ENCODE measurements at places on chromosomes 12 and 14. TPM values are rescaled to one million over a fixed set of nuclear protein-coding genes. Genes with fewer than 3 reads are reported as not detected.

KRT77 gene
- not detected for total RNA-seq

TAS2R20 gene
- 7.9 TPM for total RNA-seq

SENP1 gene
- total RNA-seq = 30.2 TPM

PIWIL1 gene
- total RNA-seq = not detected

- peak overlapping the region; percentile 76 for H3K27ac ChIP-seq
- no peak overlapping the region for H3K4me3 ChIP-seq
- H3K27me3 ChIP-seq = no peaks in the 10 kb centered on the region
- no peaks in the 10 kb centered on the region for H3K36me3 ChIP-seq
Measured at GRCh38 chr14:72714871-72715214, 179.1 kb downstream of the DPF3 start.

DNA sequence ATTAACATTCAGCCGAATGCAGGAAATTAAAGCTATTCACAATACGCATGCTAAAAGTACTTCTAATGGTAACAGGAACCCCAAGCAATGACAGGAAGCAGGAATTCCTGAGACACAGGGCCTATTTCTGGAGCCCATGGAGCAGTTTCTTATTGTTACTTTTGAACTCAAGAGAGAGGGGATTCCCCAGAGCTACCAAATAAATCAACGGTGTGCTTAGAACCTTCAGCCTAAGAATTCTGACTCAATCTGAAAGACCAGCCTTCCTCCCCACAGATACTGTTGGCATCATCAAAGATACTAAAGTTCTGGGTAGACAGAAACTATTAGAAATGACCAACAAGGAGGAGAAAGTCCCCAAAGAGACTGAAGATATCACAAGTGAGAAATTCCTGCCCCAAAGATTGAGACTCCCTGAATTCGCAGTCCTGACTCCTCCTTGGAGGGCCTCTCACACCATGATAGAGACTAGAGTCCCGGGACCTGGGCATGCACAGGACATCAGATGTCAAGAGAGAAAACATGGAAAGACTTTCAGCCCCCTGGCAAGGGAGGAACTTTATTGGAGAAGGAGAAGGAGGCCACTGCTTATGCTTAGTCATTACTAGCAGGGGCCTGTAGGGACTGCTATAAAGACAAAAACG lies 32.7 kb downstream of the RTRAF start:
- no peaks in the 10 kb centered on the region for H3K4me1 ChIP-seq
- H3K4me3 ChIP-seq = no peak overlapping the region
- DNase-seq = no peak
- no peaks in the 10 kb centered on the region for H3K36me3 ChIP-seq
- H3K27me3 ChIP-seq = no peaks in the 10 kb centered on the region

DNA sequence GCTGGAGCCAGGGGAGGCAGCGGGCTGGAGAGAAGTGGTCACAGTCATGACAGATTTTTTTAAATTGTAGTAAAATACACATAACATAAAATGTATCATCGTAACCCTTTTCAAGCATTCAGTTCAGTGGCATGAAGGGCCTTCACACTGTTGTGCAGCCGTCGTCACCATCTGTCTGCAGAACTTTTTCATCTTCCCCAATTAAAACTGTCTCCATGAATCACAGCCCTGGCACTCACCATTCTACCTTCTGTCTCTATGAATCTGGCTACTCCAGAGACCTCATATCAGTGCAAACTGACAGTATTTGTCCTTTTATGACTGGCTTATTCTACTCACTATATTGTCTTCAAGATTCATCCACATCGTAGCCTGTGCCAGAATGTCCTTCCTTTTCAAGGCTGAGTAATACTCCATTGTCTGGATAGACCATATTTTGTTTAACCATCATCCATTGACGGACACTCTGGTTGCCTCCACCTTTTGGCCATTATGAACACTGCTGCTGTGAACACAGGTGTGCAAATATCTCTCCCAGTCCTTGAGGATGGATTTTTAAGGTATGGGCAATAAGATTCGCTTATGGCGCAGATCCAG lies 91.5 kb upstream of the NCOR2 start:
- H3K36me3 ChIP-seq = no peaks in the 10 kb centered on the region
- H3K4me3 ChIP-seq = no peak overlapping the region
- no peak overlapping the region for H3K27ac ChIP-seq
- no peaks in the 10 kb centered on the region for H3K27me3 ChIP-seq

GRCh38 chr12:101297661-101298060 lies 17.8 kb downstream of the UTP20 start:
- no peaks in the 10 kb centered on the region for H3K27me3 ChIP-seq
- no peak for DNase-seq
- peak overlapping the region; percentile 85 for H3K27ac ChIP-seq
- H3K4me1 ChIP-seq = no peaks in the 10 kb centered on the region

DNA sequence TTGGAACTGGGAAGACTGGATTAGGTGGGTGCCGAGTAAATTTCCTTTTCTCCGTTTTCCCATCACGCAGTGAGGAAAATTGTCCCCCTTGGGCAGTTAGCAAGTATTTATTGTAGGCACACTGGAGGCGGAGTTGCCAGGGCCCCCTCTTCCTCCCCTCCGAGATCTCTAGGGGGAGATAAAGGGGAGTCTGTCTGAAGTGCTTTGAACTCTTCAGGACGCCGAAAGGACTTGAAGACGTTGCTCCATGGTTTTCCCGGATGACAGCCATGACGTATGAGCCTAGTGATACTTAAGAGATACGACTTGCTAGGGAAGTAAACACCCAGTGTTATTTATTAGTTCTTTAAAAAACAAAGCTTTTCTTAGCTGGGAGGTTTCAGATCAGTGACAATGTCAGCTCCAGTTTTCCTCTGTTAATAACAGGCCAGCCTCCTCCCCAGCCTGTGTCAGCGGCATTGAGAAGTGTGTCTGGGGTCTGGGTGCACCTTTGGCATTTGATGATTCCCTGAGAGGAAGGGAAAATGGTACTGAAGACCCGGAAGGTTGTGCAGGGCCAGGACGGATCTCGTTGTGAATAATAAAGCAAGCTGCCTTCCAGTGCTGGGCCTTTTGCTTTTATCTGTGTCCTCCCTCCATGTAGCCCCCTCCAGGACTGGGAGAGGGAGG lies 78.7 kb downstream of the TSPAN9 start:
- H3K27me3 ChIP-seq = no peaks in the 10 kb centered on the region
- no peak overlapping the region for H3K4me3 ChIP-seq

GRCh38 chr12:41339784-41340183 lies 151.7 kb downstream of the PDZRN4 start:
- no peaks in the 10 kb centered on the region for H3K36me3 ChIP-seq
- H3K27me3 ChIP-seq = no peaks in the 10 kb centered on the region
- H3K27ac ChIP-seq = no peak overlapping the region
- DNase-seq = no peak
- no peak overlapping the region for H3K4me3 ChIP-seq

DNA sequence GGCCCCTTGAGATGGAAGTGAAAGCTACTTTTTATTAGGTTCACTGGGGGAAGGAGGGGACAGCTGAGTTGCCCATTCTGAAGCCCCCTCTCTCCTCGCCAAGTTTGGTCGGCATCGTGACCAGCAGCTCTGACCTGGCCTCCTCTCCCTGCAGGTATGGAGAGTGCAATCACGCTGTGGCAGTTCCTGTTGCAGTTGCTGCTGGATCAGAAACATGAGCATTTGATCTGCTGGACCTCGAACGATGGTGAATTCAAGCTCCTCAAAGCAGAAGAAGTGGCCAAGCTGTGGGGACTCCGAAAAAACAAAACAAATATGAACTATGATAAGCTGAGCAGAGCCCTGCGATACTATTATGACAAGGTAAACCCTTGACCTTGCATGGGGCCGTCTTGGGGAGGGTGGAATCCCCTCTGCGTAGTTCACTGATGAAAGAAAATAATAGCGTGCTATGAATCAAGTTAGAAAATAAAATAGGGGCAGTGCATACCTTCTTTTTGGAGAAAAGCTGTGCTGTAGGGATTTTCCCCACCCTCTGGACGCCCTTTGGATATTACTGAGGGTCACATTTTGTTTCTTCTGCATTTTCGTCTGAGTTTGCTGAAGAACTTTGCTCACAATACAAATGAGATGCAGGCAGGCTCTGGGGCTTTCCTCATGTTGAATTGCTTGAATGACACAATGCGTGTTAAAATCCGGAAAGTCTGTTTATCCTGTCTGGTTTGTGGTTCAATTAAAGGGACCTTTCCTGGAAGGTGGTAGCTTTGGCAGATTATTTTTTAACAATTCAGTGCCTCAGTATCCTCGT lies 29.4 kb downstream of the ELK3 start:
- H3K4me3 ChIP-seq = no peak overlapping the region
- no peak overlapping the region for H3K27ac ChIP-seq
- no peak for DNase-seq
- H3K27me3 ChIP-seq = no peaks in the 10 kb centered on the region
- H3K4me1 ChIP-seq = peaks cover 7% of the 10 kb centered on the region
- no peaks in the 10 kb centered on the region for H3K36me3 ChIP-seq

DNA sequence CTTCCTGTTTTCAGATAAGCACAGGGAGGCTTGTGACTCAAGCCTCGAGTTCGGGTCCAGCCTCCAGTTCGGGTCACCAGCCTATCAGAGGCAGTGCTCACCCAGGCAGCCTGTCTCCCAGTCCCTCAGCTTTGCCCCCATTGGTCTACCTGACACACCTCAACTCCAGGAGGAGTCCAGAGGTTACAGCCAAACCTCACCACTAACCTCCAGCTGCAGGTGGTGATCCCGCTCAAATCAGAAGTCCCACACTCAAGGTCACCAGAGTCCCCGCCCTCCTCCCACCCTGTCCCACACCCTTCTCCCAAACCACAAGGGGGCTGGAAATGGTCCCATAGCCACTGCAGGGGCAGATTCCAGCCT lies 42.1 kb downstream of the KDM2B start:
- no peaks in the 10 kb centered on the region for H3K27me3 ChIP-seq
- no peak overlapping the region for H3K27ac ChIP-seq
- DNase-seq = no peak
- no peak overlapping the region for H3K4me3 ChIP-seq
- H3K36me3 ChIP-seq = no peaks in the 10 kb centered on the region

DNA sequence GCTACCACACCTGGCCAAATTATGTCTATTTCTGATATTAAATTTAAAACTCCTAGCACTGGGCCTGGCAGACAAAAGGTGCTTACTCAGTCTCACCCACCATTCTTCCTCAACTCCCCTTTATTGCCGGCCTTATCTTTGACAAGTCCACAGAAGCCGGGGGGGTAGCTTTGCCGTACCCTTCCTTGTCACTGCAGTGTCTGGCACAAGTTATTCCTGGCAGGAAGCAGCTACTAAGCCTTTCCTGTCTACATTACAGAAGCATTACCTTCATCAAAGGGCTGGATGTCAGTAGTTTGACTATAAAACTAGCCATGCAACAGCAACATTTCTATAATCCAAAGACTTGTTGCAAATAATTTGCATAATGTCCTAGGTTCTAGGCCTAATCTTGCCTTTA lies 127.1 kb downstream of the PRICKLE1 start:
- H3K4me1 ChIP-seq = no peaks in the 10 kb centered on the region
- no peak overlapping the region for H3K4me3 ChIP-seq
- no peaks in the 10 kb centered on the region for H3K27me3 ChIP-seq
- DNase-seq = no peak
- no peaks in the 10 kb centered on the region for H3K36me3 ChIP-seq

DNA sequence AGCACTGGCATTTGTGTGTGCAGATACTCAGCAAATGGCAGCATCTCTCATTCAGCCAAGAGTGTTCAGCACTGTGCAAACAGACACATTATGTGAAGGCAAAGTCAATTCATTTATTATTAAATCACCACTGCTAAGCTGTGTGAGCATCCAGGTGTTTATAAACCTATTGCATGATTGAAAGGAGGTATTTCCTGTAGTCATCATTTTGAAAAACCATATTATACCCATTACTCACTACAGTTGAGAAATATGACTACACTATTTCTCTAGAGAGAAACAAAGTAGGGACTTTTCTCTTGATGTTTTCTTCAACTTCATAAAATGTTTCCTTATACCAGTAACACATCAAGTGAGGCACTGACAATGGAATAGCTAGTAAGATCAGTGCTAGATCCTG lies 13.7 kb downstream of the SPX start:
- H3K36me3 ChIP-seq = no peaks in the 10 kb centered on the region
- H3K27me3 ChIP-seq = no peaks in the 10 kb centered on the region
- no peaks in the 10 kb centered on the region for H3K4me1 ChIP-seq
- no peak for DNase-seq
- no peak overlapping the region for H3K27ac ChIP-seq
- H3K4me3 ChIP-seq = no peak overlapping the region

- H3K27me3 ChIP-seq = no peaks in the 10 kb centered on the region
- no peaks in the 10 kb centered on the region for H3K4me1 ChIP-seq
- no peak overlapping the region for H3K4me3 ChIP-seq
- H3K36me3 ChIP-seq = no peaks in the 10 kb centered on the region
- DNase-seq = no peak
Measured at GRCh38 chr14:66650491-66650911, 142.6 kb downstream of the GPHN start.

GRCh38 chr14:37593511-37594237 lies 1.4 kb downstream of the FOXA1 start:
- no peaks in the 10 kb centered on the region for H3K4me1 ChIP-seq
- no peaks in the 10 kb centered on the region for H3K36me3 ChIP-seq
- H3K27me3 ChIP-seq = peaks cover 94% of the 10 kb centered on the region
- no peak overlapping the region for H3K4me3 ChIP-seq
- DNase-seq = no peak
- peak overlapping the region; percentile 83 for H3K27ac ChIP-seq

All from breast epithelium (tissue), 4 donors.